ENCODE measurements at places on chromosomes 7 and 10.

DNA sequence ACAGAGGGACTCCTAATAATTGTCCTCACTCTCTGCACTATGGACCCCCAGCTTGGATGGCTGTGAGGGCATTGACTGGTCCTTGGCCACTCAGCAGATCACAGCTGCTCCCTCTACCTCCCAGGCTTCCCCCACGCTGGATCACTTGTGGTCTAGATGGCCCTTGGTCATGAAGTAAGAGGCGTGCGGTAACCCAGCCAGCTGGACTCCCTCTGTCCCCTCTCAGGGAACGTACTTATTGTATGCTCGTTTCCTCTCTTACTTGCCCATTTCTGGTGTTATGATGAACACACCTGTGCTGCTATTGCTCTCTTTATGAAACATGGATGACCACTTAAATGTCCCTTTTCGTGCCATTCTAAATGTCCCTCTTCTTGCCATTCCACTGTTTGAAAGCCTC, 19.3 kb downstream of the ADAMTS14 start:
- no peak for DNase-seq

- DNase-seq: no peak
Measured at GRCh38 chr7:107069457-107069856, 25.0 kb downstream of the PRKAR2B start.

- DNase-seq: no peak
Measured at GRCh38 chr10:124425227-124425962, 6.7 kb upstream of the OAT start.

DNA sequence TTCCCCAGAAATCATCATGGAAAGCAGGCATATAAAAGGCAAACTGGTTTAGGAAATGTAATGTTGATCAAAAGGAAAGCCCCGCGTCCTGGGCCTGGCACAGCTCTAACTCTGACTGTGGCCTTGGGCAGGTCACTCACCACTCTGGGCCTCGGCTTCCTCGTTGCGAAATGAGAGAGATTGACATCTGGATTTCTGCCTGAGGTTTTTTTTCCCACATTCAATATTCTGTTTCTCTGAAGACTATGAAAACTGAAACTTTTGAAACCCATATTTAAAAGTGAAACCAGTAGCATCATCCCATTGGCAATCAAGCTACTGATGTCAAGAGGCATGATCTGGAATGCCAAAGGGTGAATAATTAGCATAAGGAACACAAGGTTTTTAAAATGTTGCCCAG, 369.7 kb upstream of the NPVF start:
- DNase-seq: no peak

- peak; percentile 41 for DNase-seq
Measured at GRCh38 chr7:2670720-2671391, 17.1 kb upstream of the AMZ1 start.

DNA sequence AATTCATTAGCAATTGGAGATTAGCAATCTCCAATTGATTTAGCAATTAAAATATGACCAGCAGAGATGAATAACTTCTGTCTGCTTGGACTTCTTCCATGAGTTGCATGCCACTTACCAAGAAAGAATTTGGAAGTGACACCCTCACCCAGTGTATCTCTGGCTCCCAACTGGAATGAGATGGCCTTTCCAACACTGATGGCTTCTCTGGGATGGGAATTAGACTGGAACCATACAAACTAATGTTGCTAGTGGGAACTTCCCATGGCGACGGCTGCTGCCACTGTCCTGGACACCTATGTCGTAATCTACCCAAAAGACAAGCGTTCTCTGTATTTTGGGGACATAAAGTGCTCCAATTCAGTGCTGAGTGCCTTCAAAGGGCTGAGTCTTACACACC, 192.3 kb downstream of the COBL start:
- DNase-seq: no peak

DNA sequence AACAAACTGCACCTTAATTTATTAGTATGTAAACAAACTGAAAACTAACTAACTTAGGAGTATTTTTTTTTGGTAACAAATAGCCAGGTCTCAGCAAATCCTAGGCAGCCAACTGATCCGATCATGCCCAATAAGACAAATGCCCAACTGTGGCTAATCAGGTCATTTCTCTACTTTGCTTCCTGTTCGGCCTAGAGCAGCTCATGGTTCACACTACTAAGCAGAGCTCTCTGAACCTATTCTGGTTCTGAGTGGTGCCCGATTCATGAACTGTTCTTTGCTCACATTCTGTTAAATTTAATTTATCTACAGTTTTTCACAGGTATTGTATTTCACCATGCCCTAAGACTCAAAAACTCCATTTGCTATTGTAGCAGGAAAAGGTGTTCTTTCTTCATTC, 55.1 kb downstream of the CCDC3 start:
- no peak for DNase-seq

GRCh38 chr7:159149488-159149887, 4.8 kb upstream of the VIPR2 start:
- DNase-seq: no peak

DNA sequence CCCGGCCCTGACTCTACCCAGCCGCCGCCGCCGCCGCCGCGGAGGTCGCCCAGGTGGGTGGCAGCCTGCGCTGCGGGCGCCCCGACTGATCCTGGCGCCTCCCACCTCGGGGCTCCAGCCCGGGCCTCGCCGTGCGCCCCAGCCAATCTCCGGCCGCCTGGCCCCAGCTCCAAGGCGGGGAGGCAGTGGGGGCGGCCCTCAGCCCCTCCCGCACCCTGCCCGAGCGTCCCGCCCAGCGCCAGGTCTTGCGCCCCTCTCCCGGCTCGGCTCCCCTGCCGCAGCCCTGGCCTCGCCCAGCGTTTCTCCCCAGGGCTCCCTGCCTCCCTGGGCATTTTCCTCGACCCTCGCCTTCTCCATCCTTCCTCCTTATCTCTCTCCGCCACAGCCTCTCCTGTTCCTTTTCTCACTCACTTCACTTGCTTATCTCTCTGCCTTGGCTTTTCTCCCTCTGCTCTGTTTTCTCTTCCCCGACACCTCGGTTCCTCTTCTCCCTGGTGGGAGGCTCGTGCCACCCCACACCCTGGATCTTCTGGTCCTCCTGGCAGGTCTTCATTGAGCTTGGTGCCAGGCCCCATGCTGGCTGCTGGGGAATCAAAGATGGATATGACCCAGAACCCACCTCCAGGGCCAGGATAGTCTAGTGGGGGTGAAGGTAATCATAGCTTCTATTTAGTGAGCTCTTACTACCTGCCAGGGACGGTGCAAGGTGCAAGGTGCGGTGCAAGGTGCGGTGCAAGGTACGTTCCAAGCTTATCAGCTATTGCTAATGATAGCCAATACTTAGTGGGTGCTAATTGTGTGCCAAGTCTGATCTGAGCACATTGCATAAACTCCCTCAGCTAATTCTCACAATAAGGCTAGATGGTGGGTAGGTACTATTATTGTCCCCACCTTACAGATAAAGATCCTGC, at the start of gene SFRP5:
Gene SFRP5, minus strand, starts transcription at position 87 of the 911 bp plus-strand sequence. CDS start 166 bp downstream, outside the sequence.
- DNase-seq: no peak

DNA sequence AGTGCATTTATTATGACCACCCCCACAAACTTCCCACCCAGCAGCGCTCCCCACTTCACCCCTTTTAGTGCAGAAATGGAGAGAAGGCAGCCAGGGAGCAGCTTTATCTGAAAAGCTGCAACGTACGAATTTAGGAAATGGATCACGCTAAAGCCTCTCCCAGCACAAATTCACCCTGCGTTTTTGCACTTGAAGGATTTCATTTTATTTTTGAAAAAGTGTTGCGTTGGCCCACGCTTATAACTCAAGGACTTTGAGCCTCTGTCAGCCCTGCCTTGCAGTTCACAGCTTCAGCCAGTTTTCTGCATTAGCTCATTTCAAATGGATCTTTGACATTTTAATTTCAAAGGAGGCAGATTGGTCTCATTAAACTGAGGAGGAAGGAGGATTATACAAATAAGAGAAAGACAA, 556.1 kb downstream of the KCNMA1 start:
- DNase-seq: no peak

DNA sequence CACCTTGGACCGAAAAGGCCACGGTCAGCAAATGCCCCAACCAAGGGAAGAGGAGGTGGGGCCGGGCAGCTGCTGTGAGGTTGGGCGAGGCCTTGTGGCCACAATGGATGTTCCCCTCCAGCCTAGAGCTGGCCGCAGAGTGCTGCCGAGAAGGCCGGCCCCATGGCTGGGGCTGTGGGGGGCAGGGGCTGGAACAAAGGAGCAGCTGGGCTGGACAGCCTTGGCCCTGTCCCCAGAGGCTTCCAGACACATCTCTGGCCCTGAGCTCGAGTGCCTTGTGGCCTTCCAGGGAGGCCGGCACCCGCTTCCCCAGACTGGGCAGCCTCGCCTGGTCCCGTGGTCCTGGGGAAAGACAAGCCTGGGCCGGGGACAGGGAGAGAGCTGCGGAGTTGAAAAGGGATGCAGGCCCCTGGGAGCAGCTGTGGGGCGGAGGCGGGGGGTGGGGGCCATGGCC, 88.0 kb downstream of the PDGFA start:
- DNase-seq: no peak

DNA sequence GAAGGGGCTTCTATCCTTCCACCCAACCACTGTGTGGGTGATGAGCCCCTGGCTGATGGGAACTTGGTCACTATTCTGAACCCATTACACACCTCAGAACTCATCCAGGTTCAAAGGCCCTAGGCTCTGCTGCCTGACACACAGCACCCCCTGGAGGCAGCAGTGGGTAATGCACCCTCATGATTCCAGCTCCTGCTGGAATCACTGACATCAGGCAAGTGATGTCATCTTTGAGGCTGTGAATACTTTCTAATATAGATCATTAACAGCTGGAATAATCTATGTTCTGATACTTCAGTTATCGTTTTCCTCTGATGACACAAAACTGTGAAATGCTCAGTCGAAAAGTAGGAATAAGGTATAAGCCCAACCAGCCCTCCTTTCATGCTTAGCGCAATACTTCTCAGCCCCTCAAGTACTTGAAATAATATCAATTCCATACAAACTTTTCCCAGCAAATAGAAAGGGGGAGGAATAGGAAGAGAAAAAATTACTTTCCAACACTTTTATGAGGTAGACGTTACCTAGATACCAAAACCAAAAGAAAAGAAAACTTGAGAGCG, 7.5 kb upstream of the RBP3 start:
- DNase-seq: peak; percentile 40

- DNase-seq: no peak
Measured at GRCh38 chr7:80415114-80415513, 96.8 kb downstream of the GNAT3 start.

DNA sequence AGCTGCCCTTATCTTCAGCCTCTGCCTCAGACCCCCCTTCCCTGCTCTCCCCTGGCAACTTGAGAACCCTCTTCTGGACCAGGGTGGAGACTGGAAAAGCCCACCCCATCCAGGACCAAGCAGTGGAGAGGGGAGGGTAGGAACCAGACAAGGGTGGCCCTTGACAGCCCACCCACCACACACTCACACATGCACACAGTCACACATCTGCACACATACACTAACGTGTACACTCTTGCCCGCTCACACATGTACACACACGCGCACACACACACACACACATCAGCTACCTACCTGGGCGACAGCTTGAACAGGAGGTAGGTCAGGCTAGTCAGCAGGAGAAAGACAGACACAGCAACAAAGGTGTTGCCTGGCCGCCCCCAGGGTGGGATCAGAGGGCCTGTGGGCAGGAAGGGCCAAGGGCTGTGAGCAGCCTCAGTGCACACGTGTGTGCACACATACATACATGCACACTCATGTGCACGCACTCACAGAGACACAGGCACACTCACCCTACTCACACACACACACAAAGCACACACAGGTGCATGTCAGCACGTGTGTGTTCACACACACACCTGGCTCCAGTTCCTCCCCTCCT, 34.9 kb upstream of the TUBB8 start:
- DNase-seq: no peak

- no peak for DNase-seq
Measured at GRCh38 chr7:67547183-67547907, 550.7 kb downstream of the TYW1 start.

- DNase-seq: no peak
Measured at GRCh38 chr10:52098130-52098529, 216.0 kb upstream of the DKK1 start.

DNA sequence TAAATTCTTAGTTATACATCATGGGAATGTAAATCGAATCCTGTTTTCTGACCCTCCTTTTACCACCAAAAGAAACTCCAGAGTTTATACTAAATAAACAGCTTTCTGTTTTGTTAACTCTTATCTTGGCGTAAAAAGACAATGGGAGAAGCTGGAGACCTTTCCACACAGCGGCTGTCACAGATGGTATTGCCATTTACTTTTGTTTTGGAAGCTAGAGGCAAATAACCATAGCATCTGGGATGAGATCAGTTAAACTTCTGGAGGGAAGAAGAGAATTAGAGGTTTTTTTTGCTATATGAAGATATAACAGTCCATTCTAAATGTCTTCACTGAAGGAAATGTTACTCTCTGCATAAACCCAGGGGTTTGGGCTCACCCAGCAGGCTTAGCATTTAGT, 258.9 kb downstream of the REEP3 start:
- no peak for DNase-seq

DNA sequence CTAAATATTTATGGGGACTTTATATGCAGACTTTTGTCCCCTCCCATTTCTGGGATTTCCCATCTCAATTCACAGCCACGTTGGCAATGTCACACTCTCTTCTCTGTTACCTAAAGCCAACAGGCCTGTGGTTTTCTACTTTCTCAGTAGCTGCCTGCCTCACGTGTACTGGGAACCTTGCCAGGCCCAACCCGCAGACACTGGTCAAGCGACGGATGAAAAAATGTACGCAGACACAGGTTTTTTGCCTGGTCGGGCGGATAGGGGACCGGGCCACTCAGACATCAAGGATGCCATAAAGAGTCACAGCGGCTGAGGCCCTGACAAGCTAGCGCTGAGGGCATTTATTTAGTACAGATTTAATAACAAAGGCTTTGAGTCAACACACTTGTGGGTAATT, 204.4 kb upstream of the DPP6 start:
- DNase-seq: no peak

DNA sequence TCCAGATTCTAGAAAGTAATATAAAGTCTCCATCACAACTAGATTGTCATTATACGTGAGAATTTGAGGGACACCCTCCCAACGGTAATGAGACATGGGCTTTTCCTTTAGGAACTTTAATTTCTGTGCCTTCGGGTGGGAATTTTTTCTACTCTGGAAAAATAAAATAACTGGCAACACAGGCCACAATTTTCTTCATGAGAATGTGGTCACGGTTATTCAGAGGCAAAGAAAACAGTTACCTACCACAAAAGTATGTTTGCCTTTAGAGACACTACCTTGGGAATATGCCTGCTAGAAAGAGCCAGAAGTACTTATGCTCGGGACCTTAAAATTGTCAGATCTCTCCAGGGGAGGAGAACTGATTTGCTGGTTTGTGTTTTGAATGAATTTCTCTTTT, 99.4 kb downstream of the ITGA8 start:
- no peak for DNase-seq

GRCh38 chr10:93115661-93116383, 42.1 kb downstream of the CYP26A1 start:
- peak; percentile 26 for DNase-seq

DNA sequence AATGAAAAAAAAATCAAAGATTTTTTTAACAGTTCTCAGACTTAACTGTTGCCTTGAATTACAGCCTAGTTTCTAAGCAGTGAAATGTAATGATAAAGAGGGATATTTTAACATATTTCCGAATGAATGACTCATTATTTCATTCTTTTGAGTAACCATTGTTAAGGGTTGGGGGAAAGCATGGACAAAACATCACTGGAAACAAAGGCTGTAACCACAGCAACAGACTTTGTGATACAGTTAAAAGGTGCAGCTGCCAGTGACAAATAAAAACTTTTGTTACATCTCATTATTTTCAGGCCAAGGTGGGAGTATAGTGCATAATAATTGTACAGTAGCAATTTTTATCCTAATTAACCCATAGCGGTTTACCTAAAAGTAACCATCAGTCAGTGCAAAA, 172.6 kb downstream of the LRRTM3 start:
- DNase-seq: no peak

Data from stimulated activated CD8-positive, alpha-beta memory T cell treated with anti-CD3 and anti-CD28 coated beads, Interleukin-4, amount 100 ng/mL, for 1 hour (primary cell).